Naive thymus-derived CD8-positive, alpha-beta T cell (primary cell): ENCODE measurements at places on chromosomes 3 and 15.

GRCh38 chr3:191682961-191683360 is 222.0 kb downstream of the PYDC2 start:
- DNase-seq: no peak

- DNase-seq: no peak
Observed at GRCh38 chr3:43747641-43748040, 56.9 kb downstream of the ABHD5 start.

GRCh38 chr3:161821591-161821990 is 325.0 kb downstream of the OTOL1 start:
- no peak for DNase-seq

DNA sequence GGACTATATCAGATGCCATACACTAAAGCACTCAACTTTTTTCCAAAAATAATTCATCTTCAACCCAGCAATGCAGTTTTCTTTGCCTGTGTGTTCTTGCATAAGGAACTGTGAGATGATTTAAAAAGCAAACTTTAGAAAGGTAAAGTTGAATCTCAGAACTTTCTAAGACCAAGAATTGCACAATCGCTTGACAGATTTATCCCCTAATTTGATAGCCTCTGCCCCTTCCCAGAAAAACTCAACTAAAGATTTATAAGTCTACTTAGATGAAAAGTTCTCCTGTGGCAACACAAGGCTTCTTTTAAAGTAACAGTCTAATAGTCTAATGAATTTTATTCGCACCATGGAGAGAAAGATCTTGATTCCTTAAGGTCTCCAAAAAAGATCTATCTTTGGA is 259.3 kb downstream of the MAGI1 start:
- DNase-seq: no peak

DNA sequence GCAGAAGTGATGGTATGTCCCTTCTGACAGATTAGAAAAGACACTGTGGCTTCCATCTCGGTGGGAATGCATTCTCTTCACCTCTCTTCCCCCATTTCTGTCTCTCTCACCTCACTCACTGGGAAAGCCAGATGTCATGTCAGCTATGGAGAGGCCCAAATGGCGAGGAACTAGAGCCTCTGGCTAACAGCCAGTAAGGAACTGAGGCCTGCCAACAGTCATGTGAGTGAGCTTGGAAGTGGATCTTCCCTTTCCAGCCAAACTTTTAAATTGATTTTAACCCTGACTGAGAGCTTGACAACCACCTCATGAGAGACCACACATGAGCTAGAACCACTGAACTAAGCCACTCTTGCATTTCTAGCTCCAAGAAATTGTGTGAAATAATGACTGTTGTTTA is 35.2 kb upstream of the CDAN1 start:
- DNase-seq: no peak

- no peak for DNase-seq
Observed at GRCh38 chr3:183073839-183074238, 25.5 kb downstream of the MCCC1 start.

- DNase-seq: no peak
Observed at GRCh38 chr3:59372346-59372745, 322.5 kb upstream of the CFAP20DC start.
